Naive B cell (primary cell): ENCODE measurements at places on chromosomes 5 and 9. TPM values are rescaled to one million over a fixed set of nuclear protein-coding genes. Genes with fewer than 3 reads are reported as not detected.

- H3K4me3 ChIP-seq: no peak overlapping the region
- no peak overlapping the region for H3K27ac ChIP-seq
- DNase-seq: no peak
- no peaks in the 10 kb centered on the region for H3K36me3 ChIP-seq
- no peaks in the 10 kb centered on the region for H3K27me3 ChIP-seq
Observed at GRCh38 chr5:57749396-57749795, 266.8 kb upstream of the ACTBL2 start.

- no peaks in the 10 kb centered on the region for H3K36me3 ChIP-seq
- no peak for DNase-seq
- no peaks in the 10 kb centered on the region for H3K4me1 ChIP-seq
- no peaks in the 10 kb centered on the region for H3K27me3 ChIP-seq
Observed at GRCh38 chr5:63155310-63155631, 576.7 kb downstream of the LRRC70 start.

DNA sequence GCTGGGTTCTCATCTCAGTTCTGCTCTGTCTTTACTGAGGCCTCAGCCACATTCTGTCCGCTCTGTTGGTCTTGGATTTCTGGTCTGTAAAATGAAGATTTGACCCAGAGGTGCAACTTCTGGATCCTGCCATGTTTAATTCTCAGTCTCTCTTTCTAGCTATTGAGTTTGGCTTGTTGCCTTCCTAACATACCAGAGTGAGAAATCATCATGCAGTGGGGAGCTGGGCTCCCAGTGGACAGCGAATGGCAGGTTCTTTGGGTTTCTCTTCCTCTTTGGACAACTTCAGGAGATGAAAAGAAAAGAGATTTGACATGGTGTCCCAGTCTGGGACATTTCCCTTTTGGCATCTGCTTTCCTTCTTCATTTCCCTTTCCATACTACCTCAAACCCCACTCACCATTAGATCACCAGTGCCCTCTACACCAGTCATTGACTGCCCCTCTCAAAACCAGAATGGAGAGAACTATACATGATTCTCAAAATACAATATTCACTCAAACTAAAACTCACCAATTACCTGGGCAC, 334.7 kb downstream of the ACTL7B start:
- no peaks in the 10 kb centered on the region for H3K36me3 ChIP-seq
- H3K27ac ChIP-seq: no peak overlapping the region
- H3K4me3 ChIP-seq: no peak overlapping the region
- no peak for DNase-seq
- H3K27me3 ChIP-seq: peaks cover 12% of the 10 kb centered on the region

- H3K4me3 ChIP-seq: no peak overlapping the region
- no peak overlapping the region for H3K27ac ChIP-seq
- no peak for DNase-seq
- H3K27me3 ChIP-seq: peaks cover 21% of the 10 kb centered on the region
- H3K36me3 ChIP-seq: no peaks in the 10 kb centered on the region
Observed at GRCh38 chr9:135332979-135333748, 146.4 kb upstream of the PPP1R26 start.

The TNC gene
- not detected for polyA plus RNA-seq
